Placental pericyte (primary cell): ENCODE measurements at places on chromosomes 1 and 21. TPM values are rescaled to one million over a fixed set of nuclear protein-coding genes. Genes with fewer than 3 reads are reported as not detected.

SPRR2G gene
- total RNA-seq = not detected in 2 replicates

DDAH1 gene
- total RNA-seq = 47.3 and 73.3 TPM in 2 replicates

OR2T2 gene
- total RNA-seq = not detected in 2 replicates

C1orf115 gene
- 1.3 and 2.4 TPM in 2 replicates for total RNA-seq

STYXL2 gene
- total RNA-seq = not detected in 2 replicates
